ENCODE measurements at places on chromosomes 4 and X.

DNA sequence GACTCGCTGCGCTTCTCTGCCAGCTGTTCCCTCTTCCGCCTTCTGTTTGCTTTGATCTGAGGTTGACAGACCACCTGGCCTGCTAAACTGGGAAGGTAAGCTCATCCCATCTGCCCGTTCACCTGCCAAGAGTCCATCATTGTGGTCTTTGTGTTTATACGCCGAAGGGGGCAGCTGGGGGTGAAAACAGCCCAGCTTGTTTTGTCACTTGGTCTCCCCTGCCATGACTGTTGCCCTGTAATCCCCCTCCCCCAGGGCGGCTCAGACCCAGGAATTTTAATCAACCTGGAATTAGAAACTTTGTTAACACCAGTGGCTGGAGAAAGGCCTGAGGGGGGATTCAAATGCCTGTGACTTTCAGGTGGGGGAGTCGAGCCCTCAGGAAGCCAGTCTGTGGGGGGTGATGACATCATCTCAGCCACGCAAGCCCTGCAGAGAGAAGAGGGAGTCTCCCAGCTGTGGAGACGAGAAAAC, 333.3 kb downstream of the BCOR start:
- DNase-seq = no peak

- DNase-seq = no peak
Observed at GRCh38 chr4:58590722-58591121, 1480.5 kb upstream of the IGFBP7 start.

GRCh38 chrX:22357621-22358020, 84.9 kb downstream of the CBLL2 start:
- DNase-seq = no peak

DNA sequence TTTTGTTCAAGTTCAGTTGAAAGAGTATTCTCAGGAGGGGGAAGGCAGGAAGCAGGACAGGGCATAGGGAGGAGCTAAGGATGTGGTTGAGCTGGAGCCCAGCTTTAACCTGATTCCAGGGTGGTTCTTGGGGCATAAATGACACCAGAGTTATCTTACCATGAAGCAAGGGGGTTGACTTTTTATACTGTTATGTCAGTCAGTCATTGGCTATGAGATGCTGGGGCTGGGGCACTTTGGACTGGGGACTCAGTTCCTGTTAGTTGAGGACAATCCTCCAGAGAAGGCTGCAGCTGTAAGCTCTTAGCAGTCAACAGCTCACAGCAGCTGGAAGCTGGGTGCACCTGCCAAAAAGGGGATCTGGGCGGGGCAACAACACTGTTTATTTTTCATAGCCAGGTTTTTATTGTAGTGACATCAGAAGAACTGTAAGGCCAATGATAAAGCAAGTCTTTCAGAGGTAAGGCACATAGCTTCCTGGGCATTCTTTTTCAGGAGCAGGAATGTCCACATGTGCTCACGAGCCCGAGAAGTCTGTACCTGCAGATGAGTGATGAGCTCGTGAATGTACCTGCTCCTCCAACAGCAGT, 78.5 kb downstream of the MID1IP1 start:
- DNase-seq = no peak

DNA sequence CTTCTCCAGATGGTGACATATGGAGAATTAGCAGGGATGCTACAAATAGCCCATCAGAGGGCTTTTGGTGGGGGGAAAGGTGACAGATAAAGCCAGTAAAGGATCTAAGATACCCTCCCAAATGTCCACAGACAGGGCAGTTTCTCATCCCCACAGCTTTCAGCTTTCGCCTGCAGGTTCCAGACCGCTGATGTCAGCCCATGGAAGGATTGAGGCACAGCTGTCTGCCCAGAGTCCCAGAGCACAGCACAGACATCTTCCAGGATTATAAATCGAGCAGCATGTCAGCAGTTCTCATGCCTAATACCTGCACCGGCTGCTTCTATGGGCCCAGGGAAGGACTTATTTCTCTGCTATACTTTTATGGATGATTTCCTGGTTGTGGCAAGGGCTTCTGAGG, 96.7 kb upstream of the MXRA5 start:
- DNase-seq = no peak

Data from activated CD4-positive, alpha-beta T cell treated with anti-CD3 and anti-CD28 coated beads, Interleukin-2, amount 50 U/mL, for 48 hours (primary cell).